ENCODE measurements at places on chromosomes 6 and 20. TPM values are rescaled to one million over a fixed set of nuclear protein-coding genes. Genes with fewer than 3 reads are reported as not detected.
A peak's percentile ranks its signal among the peaks of the same experiment; 100 is the strongest.

The PRSS35 gene
- not detected for polyA plus RNA-seq

- no peak overlapping the region for H3K4me3 ChIP-seq
- H3K27me3 ChIP-seq: no peaks in the 10 kb centered on the region
- H3K36me3 ChIP-seq: no peaks in the 10 kb centered on the region
- no peak overlapping the region for H3K27ac ChIP-seq
- no peak for DNase-seq
These were observed 131.0 kb upstream of the IFNGR1 start for GRCh38 chr6:137349856-137350830.

DNA sequence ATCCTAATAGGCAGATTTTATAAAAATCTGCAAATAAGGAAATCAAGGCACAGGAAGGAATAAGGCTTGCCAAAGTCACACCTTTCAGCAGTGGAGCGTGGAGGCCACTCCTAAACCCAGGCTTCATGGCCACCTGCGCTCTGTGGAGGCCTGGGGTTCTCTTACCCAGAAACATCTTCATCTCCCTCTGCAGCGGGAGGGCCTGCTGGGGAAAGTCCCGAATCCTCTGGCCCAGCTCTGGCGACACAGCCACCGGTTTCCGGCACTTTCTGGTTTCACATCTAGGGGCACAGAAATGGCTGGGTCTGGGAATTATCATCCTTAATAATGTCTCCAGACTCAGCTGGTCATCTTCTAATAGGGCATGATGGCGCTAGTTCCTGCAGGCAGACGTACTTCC is 4.2 kb downstream of the TRIM10 start:
- H3K27me3 ChIP-seq: peaks cover 51% of the 10 kb centered on the region
- no peak overlapping the region for H3K27ac ChIP-seq
- H3K4me1 ChIP-seq: peaks cover 2% of the 10 kb centered on the region
- H3K36me3 ChIP-seq: no peaks in the 10 kb centered on the region

- no peaks in the 10 kb centered on the region for H3K27me3 ChIP-seq
- H3K4me3 ChIP-seq: no peak overlapping the region
These were observed 9.1 kb upstream of the ANKRD60 start for GRCh38 chr20:58237318-58238132.

DNA sequence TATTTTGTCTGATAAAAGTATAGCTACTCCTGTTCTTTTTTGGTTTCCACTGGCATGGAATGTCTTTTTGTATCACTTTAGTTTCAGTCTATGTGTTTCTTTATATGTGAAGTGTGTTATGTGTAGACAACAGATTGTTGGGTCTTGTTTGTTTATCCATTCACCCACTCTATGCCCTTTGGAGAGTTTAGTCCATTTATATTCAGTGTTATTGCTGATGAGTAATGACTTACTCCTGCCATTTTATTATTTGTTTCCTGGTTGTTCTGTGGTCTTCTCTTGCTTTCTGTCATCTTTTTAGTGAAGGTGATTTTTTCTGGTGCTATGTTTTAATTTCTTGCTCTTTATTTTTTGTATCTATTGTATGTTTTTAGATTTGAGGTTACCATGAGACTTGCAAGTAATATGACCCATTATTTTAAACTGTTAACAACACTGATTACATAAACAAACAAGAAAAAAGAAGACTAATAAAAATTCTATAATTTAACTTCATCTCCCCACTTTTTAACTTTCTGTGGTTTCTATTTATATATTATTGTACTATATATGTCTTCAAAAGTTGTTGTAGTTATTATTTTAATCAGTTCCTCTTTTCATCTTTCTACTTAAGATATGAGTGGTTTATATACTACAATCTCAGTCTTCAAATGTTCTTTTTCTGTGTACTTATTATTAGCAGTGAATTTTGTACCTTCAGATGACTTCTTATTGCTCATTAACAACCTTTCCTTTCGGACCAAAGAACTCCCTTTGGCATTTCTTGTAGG is 323.4 kb downstream of the BTBD9 start:
- H3K27ac ChIP-seq: peak overlapping the region; percentile 33
- H3K4me1 ChIP-seq: peaks cover 33% of the 10 kb centered on the region
- H3K36me3 ChIP-seq: peaks cover 4% of the 10 kb centered on the region
- no peak overlapping the region for H3K4me3 ChIP-seq

- H3K4me3 ChIP-seq: no peak overlapping the region
- peaks cover 34% of the 10 kb centered on the region for H3K4me1 ChIP-seq
- DNase-seq: no peak
- no peak overlapping the region for H3K27ac ChIP-seq
- H3K36me3 ChIP-seq: peaks cover 10% of the 10 kb centered on the region
- H3K27me3 ChIP-seq: no peaks in the 10 kb centered on the region
These were observed 49.9 kb downstream of the ILRUN start for GRCh38 chr6:34646714-34647113.

- H3K27ac ChIP-seq: peak overlapping the region; percentile 100
- no peak for DNase-seq
- H3K27me3 ChIP-seq: no peaks in the 10 kb centered on the region
- H3K4me3 ChIP-seq: peak overlapping the region; percentile 99
These were observed 491 bp upstream of the ITCH start for GRCh38 chr20:34362502-34363061.

- H3K27ac ChIP-seq: no peak overlapping the region
- H3K4me1 ChIP-seq: peaks cover 1% of the 10 kb centered on the region
- H3K4me3 ChIP-seq: no peak overlapping the region
- peaks cover 4% of the 10 kb centered on the region for H3K36me3 ChIP-seq
- no peaks in the 10 kb centered on the region for H3K27me3 ChIP-seq
These were observed 9.7 kb downstream of the RPS6KA2 start for GRCh38 chr6:166617359-166617758.

DNA sequence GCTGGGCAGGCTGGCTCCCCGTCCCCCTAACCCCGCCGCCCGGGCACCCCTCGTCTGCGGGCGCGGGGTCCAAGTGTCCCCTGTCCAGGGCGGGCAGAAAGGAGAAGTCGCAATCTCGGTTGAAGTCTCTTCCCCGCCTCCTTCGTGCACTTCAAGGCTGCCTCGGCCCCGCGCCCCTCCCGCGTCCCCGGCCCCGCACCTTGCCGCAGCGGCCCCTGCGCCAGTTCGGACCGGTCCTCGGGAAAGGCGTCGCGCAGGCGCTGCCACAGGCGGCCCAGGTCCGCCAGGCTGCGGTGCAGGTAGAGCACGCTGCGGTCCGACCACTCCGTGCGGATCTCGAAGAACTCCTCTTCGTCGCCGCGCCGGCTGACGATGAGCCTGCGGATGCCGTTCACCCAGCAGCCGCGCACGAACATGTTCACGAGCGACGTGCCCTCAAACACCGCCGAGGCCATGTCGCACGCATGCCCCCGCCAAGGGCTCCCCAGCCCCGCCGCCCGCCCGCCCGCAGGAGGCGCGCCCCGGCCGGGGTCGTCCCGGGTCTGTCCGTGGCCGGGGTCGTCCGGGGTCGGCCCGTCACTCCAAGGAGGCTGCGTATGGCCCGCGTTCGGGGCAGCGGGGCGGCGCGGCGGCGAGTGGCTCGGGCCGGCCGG is at the start of gene PXDC1:
Gene PXDC1 (minus strand): TSS at position 637 of the 653 bp plus-strand sequence. CDS start 182 bp downstream, at position 455.
- H3K4me1 ChIP-seq: peaks cover 41% of the 10 kb centered on the region
- peak within 1 kb of the TSS; percentile 26 for H3K27ac ChIP-seq
- H3K27me3 ChIP-seq: peaks cover 10% of the 10 kb centered on the region
- peak within 1 kb of the TSS; percentile 88 for H3K4me3 ChIP-seq
- no peaks in the 10 kb centered on the region for H3K36me3 ChIP-seq
- peak; percentile 36 for DNase-seq

The ARMC12 gene
- 2.2 TPM for polyA plus RNA-seq

DNA sequence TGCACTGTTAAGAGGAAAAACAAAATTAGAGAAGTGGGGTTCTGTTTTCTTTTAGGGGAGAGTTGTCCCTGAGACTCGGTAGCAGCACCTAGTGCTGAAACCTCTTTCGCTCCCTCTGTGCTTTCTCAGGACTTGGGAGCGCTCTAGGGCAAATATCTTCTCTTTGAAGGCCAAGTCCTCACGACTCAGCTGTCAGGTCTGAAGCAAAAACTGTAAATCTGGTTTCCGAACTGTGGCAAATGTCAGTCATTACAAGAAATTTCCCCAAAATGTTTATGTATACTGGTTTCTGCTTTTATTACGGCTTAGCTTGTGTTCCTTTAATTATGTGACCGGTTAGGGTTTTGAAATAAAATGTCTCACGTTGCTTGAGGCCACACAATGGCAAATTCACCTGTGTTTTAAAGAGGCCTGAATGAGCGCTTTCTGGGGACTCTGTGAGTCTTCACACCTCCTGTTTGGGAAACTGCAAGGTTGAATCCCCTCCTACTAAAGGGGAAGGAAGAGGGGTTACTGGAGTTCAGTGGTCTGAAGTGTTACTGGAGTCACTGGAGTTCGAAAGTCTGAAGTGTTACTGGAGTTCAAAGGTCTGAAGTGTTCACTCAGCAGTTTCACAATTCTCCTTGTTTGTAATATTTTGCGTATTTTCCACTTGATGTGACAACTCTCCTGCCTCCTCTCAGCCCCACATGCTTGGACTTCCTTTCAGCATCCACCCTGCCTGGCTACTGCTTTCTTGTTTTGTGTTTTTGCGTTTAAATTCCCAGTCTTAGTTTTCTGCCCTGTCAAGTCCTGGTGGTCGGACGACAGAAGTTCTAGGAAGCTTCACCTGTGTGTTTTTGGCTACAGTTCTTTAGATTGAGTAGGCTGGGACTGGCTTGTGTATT is 1.6 kb downstream of the SMPDL3A start:
- H3K4me1 ChIP-seq: peaks cover 22% of the 10 kb centered on the region
- no peak for DNase-seq
- no peak overlapping the region for H3K27ac ChIP-seq
- no peaks in the 10 kb centered on the region for H3K36me3 ChIP-seq

DNA sequence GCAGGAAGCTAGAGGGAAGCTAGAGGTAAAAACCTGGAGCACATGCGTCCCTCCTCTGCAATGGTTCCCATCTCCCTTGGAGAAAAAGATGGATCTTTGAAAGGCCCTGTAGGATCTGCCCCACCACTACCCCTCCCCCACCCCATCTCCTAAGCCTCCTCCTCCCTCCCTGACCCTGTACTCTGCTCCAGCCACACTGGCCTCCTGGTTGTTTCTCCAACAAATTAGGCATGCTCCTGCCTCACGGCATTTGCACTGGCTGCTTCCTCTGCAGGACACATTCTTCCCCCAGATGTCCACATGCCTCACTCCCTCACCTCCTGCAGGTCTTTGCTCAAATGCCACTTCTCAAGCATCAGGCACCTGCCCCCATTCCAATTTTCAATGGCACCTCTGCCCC is 45.5 kb downstream of the UBE2V1 start:
- H3K27ac ChIP-seq: no peak overlapping the region
- H3K36me3 ChIP-seq: no peaks in the 10 kb centered on the region
- peaks cover 10% of the 10 kb centered on the region for H3K4me1 ChIP-seq
- H3K27me3 ChIP-seq: no peaks in the 10 kb centered on the region
- DNase-seq: no peak
- H3K4me3 ChIP-seq: no peak overlapping the region

The FAM162B gene
- polyA plus RNA-seq: not detected

DNA sequence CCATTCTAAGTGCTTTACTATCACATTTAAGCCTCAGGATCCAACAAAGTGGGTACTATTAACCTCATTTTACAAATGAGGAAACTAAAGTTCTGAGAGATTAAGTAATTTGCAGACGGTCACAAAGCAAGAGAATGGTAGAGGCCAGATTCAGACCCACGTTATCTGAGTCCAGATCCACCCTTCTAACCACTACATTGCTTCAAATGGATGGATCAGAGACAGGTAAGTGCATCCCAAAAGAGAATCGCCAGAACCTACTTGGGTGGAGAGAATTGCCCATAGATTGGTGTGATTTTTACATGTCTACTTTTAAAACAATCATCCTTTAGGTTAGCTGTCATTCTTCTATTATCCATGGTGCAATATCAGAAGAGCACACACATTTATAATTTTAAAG is 7.1 kb downstream of the MAN1A1 start:
- no peak overlapping the region for H3K27ac ChIP-seq
- DNase-seq: no peak
- H3K4me1 ChIP-seq: peaks cover 56% of the 10 kb centered on the region
- H3K36me3 ChIP-seq: no peaks in the 10 kb centered on the region
- H3K27me3 ChIP-seq: no peaks in the 10 kb centered on the region

- H3K27ac ChIP-seq: no peak overlapping the region
- H3K36me3 ChIP-seq: no peaks in the 10 kb centered on the region
- no peaks in the 10 kb centered on the region for H3K4me1 ChIP-seq
- DNase-seq: no peak
These were observed 171.7 kb downstream of the CLIC5 start for GRCh38 chr6:45843848-45844521.

DNA sequence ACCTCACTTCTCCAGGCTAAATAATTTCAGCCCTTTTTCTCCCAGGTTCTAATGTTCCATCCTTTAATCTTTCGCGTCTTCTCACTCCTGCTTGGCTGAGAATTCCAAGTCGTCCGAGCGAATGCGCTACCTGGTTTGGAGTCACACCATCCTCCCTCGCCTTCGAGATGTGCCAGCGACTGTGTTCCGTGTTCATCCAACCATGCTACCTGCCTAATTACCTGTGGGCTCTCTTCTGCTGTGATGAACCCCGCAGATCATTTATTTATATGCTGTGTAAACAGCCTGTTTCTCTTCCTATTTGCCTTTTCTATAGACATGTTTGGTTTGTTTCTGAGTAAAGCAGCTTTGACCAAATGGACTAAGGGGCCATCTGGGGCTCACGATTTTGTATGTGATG is 83.5 kb upstream of the TMEM181 start:
- H3K4me1 ChIP-seq: peaks cover 12% of the 10 kb centered on the region
- H3K27me3 ChIP-seq: no peaks in the 10 kb centered on the region
- peaks cover 25% of the 10 kb centered on the region for H3K36me3 ChIP-seq

DNA sequence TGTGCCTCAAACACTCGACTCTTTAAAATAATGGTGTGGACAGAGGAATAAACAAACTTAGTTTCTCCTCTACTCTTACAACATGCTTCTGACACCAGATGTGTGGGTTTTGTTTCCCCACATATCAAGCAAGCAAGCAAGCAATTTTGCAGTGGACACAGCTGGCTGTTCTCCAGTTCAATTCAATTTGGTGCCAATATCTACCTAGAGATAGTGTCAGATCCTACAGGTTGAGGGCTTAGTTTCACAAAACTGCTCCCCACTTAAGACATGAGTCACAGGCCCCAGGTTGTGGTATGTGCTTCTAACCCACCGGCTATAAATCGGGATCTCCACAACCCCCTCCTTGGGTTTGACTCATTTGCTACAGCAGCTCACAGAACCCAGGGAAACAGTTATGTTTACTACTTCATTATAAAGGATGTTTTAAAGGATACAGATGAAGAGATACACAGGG is 131.4 kb upstream of the TRAF3IP2 start:
- H3K4me1 ChIP-seq: peaks cover 76% of the 10 kb centered on the region
- H3K27me3 ChIP-seq: no peaks in the 10 kb centered on the region
- DNase-seq: no peak
- no peaks in the 10 kb centered on the region for H3K36me3 ChIP-seq
- H3K27ac ChIP-seq: no peak overlapping the region

GRCh38 chr20:48273843-48274242 is 488.6 kb upstream of the SULF2 start:
- no peak overlapping the region for H3K27ac ChIP-seq
- H3K4me3 ChIP-seq: no peak overlapping the region
- DNase-seq: no peak
- H3K27me3 ChIP-seq: peaks cover 7% of the 10 kb centered on the region
- H3K36me3 ChIP-seq: peaks cover 14% of the 10 kb centered on the region
- H3K4me1 ChIP-seq: no peaks in the 10 kb centered on the region

- H3K4me3 ChIP-seq: no peak overlapping the region
- no peak overlapping the region for H3K27ac ChIP-seq
- peaks cover 13% of the 10 kb centered on the region for H3K4me1 ChIP-seq
- no peaks in the 10 kb centered on the region for H3K27me3 ChIP-seq
These were observed 131.2 kb upstream of the FAM184A start for GRCh38 chr6:119209452-119210205.

The FLRT3 gene
- not detected for polyA plus RNA-seq

- peaks cover 10% of the 10 kb centered on the region for H3K27me3 ChIP-seq
- no peaks in the 10 kb centered on the region for H3K4me1 ChIP-seq
- peaks cover 12% of the 10 kb centered on the region for H3K36me3 ChIP-seq
- no peak overlapping the region for H3K27ac ChIP-seq
- no peak for DNase-seq
- H3K4me3 ChIP-seq: no peak overlapping the region
These were observed 223.6 kb upstream of the PREP start for GRCh38 chr6:105626295-105627158.

All from naive B cell (primary cell).